Thymus (tissue), 14 donors: ENCODE measurements at places on chromosomes 5 and 9.

DNA sequence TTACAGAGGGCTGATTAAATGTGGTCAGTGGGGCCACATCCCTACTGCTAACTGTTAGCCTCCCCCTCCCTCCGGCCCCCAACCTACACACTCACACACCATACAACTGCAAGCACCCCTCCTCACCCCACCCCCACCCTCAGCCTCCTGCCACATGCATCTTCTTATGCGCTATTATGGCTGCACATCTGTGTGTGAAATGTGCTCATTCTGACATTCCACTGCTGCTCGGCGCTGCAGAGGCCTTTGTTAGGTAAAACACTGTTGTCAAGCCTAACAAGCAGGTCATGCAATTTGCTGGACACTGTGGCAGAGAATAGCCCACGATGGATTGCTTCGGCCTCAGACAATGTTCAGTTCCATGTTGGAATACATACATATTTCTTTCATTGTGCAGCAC is 173.6 kb downstream of the NR2F1-AS1 start:
- no peak for DNase-seq

DNA sequence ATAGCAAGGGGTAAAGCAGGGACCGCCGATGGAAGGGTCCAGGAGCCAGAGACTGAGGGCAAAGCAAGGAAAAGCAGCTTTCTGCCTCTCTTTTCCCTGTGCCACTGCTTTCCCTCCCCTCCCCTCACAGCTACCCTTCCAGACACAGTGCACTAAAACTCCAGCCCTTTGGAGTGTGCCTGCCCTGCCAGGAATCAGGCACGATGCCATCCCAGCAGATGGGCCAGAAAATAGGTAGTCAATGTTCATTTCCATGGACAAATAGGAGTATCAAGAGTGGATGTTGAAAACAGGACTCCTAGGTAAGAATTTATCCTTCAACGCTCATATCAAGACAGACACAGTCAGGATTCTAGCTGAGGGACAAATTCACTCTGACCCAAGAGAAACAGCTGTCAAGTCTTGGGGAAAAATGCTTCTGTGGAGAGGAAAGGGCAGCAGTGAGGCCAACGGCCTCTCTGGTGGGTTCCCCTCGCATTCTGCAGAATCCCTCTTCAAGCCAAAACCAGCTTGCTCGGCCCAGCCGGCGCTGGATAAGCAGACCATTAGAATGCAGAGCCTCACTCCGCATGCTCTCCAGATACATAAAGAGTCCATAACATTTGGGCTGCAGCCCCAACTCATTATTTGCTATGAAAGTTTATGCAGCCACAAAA is 138.0 kb downstream of the CAAP1 start:
- DNase-seq = no peak

DNA sequence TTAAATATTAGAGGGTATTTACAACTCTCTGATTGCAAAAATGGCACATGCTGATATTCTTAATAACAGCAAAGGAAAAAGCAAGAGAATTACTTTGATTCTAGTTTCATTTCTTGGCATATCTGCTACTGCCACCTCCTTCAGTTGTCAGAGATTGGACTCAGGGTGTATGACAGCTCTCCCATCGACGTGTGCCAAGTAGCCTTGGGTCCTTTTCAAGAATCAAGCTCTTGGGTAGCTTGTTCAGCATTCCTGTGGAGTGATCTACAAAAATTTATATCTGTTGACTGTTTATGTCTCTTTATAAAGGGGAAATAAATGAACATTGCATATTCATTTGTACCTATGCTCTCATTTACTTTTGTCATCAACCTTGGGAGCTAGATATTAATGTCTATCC is 315.6 kb downstream of the PRR16 start:
- no peak for DNase-seq

DNA sequence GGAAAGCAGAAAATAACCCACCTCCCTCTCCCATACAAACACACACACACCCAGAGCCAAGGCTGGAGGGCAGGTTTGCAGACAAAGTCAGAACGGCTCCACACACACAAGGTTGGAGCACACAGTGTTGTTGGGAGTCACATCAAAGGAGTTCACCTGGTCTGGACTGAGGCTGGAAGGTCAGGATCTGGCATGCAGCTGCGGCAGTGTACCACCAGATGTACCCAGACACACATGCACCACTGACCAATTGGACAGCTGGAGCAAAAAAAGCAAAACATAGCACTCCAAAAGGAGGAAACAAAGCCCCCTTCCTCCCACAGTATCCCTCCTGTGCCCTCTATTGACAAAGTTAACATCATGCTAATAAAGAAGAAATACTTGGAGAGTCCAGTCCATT is 94.6 kb upstream of the KIF2A start:
- DNase-seq = no peak

DNA sequence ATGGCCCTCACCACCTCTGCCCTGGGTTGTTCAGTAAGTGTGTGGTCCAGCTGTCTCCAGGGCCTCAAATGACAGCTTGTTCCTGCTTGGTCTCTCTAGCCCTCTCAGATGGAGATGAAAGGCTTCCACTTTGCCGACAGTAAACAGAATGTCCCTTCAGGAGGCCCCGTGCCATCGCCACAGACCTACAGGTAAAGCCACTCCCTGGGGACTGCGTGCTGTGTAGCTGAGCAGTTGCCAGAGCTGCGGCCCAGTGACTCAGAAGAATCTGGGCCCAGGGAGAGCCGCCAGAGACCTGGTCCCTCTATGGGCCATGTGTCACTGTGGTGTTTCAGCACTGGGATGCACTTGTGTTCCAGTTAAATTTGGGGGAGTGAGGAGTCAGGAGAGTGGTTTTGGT is 10.6 kb upstream of the POMT1 start:
- DNase-seq = no peak

GRCh38 chr9:114319147-114319546 is 3.8 kb upstream of the ORM1 start:
- DNase-seq = no peak

GRCh38 chr9:32413424-32413823 is 29.0 kb downstream of the ACO1 start:
- DNase-seq = no peak

DNA sequence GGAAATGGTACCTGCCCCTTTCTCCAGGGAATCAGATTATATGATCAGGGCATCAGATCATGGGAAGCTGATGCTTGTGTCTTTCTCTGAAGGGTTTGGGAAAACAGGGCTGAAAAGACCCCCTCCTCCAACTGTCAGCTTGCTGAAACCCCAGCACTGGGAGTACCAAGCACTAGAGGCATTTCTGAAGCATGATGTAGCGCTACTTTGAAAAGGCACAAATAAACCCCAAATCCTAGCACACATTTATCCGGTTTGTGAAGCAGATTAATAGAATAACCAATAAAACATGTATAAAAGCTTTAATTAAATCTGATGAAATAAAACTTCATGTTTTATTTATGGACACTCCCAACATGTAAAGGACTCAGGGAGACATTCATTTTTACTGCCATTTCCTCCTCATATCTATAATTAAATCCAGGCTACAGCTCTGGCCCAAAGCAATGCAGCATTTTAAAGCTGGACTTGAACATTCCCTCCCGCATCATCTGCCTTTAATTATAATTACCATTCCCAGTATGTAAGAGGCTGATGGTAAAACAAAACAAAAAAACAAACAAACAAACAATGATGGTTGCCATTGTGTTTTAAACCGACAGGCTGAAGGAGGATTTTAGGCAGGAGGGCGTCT is 298.2 kb upstream of the RFX3 start:
- DNase-seq = no peak

- DNase-seq = no peak
Measured at GRCh38 chr9:35526087-35526801, 36.3 kb downstream of the RUSC2 start.

DNA sequence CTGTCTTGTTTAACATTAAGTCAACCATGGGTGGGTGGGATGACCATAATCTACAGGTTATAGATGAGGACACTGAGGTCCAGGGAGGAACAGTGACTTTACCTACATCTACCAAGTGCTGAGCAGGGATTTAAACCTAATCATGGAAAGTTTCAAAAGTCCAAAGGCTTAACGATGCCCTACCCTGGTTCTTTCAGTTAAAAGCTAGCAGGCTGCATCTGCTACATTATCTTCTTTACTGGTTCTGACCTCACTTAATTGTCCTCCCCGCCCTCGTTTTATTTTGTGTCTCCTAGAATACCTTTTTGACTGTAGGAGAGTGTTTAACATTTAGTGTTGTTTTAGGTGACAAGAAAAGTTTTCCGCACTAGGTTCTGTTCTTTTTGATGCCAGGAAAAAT is 735.2 kb downstream of the TLR4 start:
- no peak for DNase-seq
